ENCODE measurements at places on chromosomes 7 and 10. TPM values are rescaled to one million over a fixed set of nuclear protein-coding genes. Genes with fewer than 3 reads are reported as not detected.

Gene DNAJC30
- 13.6 TPM for total RNA-seq

Gene EFCAB10
- total RNA-seq = not detected

Gene ACADSB
- total RNA-seq = 51.3 TPM

Gene PNLIPRP1
- not detected for total RNA-seq

Gene ZNF804B
- 0.16 TPM for total RNA-seq

Gene MKX
- 0.50 TPM for total RNA-seq

Gene THSD7A
- 2.4 TPM for total RNA-seq

All from left cardiac atrium (tissue), 4 donors.